Metanephros (tissue), 2 donors: ENCODE measurements at places on chromosomes 6 and 20. TPM values are rescaled to one million over a fixed set of nuclear protein-coding genes. Genes with fewer than 3 reads are reported as not detected.

The PPP1R3G gene
- 5.0 TPM for total RNA-seq

The GUCA1A gene
- total RNA-seq = not detected

The NOP56 gene
- total RNA-seq = 104 TPM

The C20orf141 gene
- total RNA-seq = not detected

The GPSM3 gene
- 7.8 TPM for total RNA-seq

The TULP1 gene
- 3.1 TPM for total RNA-seq

The GGTLC1 gene
- not detected for total RNA-seq

The MATN4 gene
- 0.99 TPM for total RNA-seq

The TCP11 gene
- total RNA-seq = 1.5 TPM

The SOBP gene
- 20.4 TPM for total RNA-seq

The ULBP3 gene
- total RNA-seq = 10.3 TPM

The PTK6 gene
- total RNA-seq = 0.76 TPM

The BMP2 gene
- total RNA-seq = 24.1 TPM

The HCK gene
- total RNA-seq = 11.8 TPM

The CBLN4 gene
- total RNA-seq = 3.2 TPM

The WFDC2 gene
- 77.5 TPM for total RNA-seq

The PREP gene
- total RNA-seq = 25.4 TPM

The TNFRSF6B gene
- total RNA-seq = 4.3 TPM

The MAS1 gene
- total RNA-seq = not detected

The JPH2 gene
- total RNA-seq = 22.8 TPM

The SPTLC3 gene
- 14.4 TPM for total RNA-seq

The SAPCD1 gene
- 4.3 TPM for total RNA-seq

The VWA7 gene
- total RNA-seq = 8.6 TPM

The SNAP25 gene
- 3.2 TPM for total RNA-seq

The KCNS1 gene
- total RNA-seq = 0.76 TPM

The NMBR gene
- 0.29 TPM for total RNA-seq
